ENCODE measurements at places on chromosomes 5 and 9.

DNA sequence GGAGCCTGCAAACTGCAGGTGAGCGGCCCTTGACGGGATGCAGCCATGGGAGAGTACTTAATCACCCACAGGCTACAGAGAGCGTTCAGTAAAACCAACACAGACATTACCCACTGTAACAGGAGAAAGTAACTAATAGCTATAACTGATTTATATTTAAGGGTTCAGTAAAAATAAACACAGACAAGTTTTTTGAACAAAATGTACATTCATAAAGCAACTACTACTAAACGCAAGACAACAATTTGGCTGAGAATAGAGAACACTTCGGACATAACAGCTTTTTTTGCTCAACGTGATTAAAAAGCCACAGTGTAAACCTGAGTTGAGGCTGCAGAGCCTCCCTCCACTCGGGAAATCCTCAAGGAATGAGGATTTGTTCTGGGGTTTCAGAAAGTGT is 61.7 kb downstream of the LIFR start:
- no peak for DNase-seq

DNA sequence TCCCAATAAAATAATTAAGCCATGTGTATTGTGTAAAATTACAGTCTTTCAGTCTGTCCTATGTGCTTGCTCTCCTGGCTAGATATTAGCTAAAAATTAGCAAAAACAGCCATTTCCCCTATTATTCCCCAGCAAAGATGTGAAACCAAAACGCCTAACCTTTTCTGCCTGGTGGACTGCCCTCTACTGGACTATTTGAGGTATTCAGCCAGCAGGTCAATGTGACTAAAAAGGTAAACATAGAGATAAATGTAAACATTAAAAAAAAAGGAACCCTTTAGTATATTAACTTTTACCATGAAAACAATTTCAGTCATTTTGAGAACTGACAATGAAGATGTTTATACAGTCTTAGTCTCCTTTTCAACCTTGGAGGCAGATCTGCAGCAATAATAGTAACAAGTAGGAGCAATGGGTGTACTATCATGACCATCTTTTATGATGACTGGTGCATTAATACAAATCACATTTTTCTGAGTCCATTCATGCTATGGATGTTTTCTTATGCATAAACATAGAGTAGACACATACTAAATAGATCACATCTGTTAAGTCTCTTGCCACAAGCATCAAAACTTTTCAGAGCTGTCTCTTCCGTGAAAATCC is 10.1 kb downstream of the ATG12 start:
- peak; percentile 23 for DNase-seq

GRCh38 chr5:2848619-2849018 is 97.1 kb upstream of the IRX2 start:
- no peak for DNase-seq

GRCh38 chr5:124704594-124705284 is 41.7 kb downstream of the ZNF608 start:
- DNase-seq: no peak

DNA sequence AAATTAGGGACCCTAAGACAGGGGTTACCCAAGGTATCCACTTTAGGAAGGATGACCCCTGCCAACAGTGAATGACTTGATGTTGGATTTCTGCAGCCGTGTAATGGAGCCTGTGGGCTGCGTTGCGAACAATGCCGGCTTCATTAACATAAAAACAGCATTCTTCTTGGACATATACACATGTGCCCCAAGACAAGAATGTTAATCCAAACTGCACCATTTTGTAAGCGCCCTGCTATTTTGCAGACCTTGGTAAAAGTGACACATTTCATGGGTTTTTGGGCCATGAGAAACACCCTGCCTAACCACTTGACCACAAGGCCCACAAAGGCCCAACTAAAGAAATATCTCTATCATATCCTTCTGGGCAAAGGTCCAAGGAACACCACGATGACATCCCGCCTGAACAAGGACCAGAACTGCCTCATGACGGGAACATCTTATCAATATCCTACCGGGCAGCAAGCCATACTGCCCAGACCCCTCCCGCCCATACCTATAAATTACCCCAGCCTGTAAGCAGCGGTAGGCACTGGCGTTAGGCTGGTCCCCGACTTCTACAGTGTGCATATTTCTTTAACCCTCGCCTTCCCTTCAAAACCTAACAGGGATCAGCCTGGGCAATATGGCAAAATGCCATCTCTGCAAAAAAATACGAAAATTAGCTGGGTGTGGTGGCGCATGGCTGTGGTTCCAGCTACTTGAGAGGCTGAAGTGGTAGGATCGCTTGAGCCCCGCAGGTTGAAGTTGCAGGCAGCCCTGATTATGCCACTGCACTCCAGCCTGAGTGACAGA is 9.7 kb upstream of the PDCD1LG2 start:
- peak; percentile 28 for DNase-seq

DNA sequence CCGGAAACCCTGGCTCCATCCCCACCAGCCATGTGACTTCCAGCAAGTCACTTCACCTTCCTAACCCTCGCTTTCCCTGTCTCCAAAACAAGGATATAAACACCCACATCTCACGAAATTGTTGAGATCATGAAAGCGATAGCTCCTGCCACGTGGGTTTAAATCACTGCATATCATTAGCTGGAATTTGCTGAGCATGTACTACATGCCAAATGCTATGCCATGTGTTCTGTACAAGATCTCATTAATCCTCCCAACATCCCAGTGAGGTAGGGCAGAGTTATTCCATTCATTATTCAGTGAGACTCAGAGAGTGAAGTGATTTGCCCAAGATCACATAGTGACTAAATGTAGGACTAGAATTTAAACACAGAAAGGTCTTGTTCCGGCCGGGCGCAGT is 29.2 kb upstream of the HRH2 start:
- no peak for DNase-seq

DNA sequence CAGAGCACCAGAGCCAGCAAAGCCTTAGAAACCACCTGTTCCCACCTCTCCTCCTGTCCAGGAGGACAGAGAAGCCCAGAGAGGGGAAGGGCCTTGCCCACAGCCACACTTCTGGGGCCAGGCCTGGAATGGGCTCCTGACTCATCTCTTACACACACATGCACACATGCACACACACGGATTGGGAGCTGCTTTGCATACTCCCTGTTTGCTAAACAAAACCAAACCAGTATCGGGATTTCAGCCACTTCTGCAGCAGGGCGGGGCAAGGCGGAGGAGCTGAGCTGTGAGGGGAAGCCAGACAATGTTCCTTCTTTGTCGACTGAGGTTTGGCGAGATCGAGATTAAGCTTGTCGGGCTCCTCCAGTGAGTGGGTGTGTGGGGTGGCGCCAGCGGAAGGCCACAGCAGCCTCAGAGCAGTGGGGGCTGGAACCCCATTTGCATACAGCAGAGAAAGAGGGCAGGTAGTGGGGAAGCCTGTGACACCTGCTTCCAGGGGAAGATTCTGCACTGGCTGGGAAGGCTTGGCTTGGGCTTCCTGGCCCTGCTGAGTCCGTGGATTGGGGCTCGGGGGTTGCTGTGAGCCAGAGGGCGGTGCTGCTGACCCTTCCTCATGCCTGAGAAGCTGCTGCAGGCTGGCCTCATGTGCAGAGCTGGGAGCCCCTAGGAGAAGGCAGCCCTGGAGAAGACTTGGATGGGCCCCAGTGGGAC is 16.1 kb downstream of the GFI1B start:
- DNase-seq: peak; percentile 25

GRCh38 chr5:29170599-29170998 is 2022.9 kb upstream of the CDH6 start:
- no peak for DNase-seq

- DNase-seq: no peak
Observed at GRCh38 chr5:138837160-138837559, 38.0 kb downstream of the LRRTM2 start.

GRCh38 chr5:107320846-107321245 is 349.9 kb downstream of the EFNA5 start:
- no peak for DNase-seq

DNA sequence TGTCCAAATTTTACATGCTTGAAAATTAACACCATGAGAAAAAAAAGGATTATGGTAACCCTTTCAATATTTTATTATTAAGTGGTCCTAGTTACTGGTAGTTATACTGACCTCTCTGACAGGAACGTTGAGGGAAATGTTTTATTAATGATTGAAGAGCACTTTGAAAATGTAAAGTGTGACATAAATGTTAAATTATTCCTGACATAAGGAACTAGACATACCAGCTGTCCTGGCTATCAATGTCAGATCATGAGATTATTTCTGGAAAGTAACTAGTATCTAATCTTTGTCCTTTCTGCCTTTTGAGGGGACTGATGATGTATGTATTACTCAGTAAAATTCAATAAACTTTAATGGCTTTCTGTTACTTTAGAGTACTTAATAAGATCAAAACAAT is 1538.5 kb upstream of the CDH6 start:
- no peak for DNase-seq

DNA sequence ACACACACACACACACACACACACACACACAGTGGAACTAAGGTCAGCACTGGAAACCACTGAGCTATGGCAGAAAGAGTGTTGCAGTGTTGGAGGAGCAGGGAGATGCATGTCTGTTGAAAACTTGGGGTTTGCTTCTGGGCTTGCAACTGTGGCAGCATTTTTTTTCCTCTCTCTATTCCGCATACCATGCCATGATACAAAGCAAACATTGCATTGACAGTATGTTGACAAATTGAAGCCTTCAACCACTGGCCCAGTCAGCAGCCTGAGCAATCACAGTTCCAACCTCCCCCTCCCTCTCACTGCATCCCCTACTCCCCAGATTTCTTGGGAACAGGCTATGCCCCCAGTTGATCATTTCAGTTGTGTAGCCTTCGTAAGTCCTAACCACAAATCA is 478.1 kb upstream of the WWC1 start:
- DNase-seq: peak; percentile 11

GRCh38 chr5:171311322-171312077 is 2.5 kb downstream of the TLX3 start:
- DNase-seq: no peak

Data from mucosa of gallbladder (tissue), 1 donor.